Renal cortical epithelial cell (primary cell): ENCODE measurements at places on chromosomes 4 and X.
A peak's percentile ranks its signal among the peaks of the same experiment; 100 is the strongest.

DNA sequence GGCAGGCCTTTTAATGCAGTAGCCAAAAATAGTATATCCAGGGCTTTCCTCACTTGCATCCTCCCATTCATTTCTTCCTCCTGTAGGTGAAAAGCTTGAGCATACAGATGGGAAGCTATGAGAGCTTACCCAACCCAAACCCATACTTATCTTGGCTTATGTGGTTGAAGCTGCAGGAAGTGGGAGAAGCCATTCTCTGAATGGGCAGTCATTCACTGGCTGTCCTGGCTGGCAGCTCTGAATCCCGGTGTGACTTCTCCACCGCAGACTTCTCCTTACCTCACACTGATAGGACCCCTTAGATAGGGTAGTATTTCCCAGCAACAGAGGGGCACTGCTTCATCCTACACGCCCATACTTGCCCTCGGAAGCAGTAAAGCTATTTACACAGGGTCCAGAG, 125.4 kb downstream of the AMMECR1 start:
- DNase-seq: no peak

- no peak for DNase-seq
Observed at GRCh38 chr4:11440481-11441193, 11.9 kb upstream of the HS3ST1 start.

- peak; percentile 74 for DNase-seq
Observed at GRCh38 chr4:74623041-74623440, 171.3 kb downstream of the BTC start.

DNA sequence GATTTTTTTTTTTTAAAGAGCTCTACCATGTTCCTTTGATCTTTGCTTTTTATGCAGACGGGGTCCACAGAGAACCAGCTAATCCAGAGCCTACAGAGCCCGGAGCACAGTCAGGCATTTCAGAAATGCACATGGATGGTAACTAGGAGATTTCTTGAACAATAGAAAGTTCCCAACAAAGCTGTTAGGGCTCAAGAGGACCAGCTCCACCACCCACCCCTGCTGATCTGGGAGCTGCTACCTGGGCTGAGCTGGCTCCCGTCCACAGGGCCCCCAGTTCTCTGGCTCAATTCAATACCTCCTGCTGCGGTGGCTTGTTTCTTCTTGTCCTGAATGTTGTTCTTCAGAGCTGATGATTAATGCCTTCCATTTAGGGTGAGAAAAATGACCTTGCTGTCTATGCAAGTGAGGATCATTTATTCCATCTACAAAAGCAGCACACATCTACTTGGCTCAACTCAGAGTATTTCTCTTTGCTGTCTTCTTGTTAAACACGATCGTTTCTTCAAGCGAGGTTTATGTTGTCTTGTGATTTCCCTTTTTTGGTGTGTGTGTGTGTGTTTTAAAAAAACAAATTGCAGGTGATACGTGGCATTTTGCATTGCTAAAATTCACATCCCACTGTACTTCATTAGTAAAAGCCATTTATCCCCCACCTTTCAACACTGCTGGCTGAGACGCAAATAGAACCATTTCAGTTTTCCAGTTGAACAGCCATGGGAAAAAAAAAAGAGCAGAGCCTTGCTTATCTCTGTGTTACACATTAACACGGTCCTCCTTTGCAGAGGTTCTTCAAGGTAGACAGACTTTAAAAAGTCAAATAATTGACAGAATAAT, 31.3 kb downstream of the IGFBP7 start:
- peak; percentile 99 for DNase-seq

DNA sequence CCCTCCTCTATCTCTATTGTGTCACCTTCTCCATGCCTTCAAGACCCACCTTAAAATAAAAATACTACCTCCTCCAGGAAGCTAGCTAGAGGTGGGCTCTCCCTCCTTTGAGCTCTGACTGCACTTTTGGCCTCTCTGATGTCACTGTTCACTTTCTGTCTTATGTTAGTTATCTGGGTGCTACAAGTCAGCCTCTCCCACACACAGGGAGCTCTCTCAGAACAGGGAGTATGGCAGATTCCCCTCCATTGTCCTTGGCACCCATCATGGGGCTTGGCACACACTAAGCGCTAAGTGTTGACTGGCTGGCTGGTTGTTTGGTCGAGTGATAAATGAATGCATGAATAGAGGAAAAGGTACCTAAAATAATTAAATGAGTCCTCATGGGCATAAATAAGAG, 21.2 kb upstream of the KDM5C start:
- DNase-seq: no peak

GRCh38 chr4:76326515-76326914, 20.0 kb downstream of the STBD1 start:
- no peak for DNase-seq

GRCh38 chr4:28227764-28228163, 1367.1 kb downstream of the STIM2 start:
- DNase-seq: no peak

DNA sequence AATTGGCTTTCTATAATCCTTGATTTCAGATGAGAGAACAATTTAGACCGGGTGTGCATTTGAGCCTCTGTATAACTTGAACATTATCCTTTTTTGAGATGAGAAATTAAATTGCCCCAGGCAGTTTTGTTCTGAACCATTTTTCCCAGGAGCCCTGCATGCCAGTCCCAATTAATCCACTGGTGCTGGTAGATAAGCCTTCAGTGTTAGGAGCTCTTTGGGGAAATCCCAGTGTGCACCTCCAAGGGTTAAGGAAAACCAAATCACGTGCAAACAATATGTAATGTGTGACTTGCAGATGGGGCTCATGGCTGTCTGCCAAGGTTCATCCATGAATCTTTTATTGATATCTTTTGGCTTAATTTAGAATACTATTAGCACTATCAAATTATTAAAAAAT, 43.2 kb downstream of the KIT start:
- no peak for DNase-seq

- no peak for DNase-seq
Observed at GRCh38 chr4:153140294-153140693, 63.9 kb upstream of the TRIM2 start.

GRCh38 chrX:56281789-56282188, 49.6 kb downstream of the KLF8 start:
- DNase-seq: peak; percentile 2

GRCh38 chr4:7829652-7830580, 109.7 kb downstream of the AFAP1 start:
- no peak for DNase-seq

DNA sequence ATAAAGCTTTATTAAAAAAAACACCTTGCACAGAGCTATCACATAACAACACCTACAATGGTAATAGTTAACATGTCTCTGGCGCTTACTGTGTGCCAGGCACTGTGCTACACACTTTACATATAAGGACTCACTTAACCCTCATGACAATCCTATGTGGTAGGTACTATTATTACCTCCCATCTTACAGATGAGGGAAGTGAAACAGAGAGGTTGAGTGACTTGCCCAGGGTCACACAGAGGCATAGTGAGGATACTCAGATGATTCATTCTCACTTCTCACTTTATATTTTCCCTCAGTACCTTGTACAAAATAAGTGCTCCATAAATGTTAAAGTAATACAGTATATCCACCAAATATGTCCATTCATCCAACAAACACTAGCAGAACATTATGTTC, 43.4 kb upstream of the IQSEC2 start:
- no peak for DNase-seq

- DNase-seq: peak; percentile 1
Observed at GRCh38 chrX:45400027-45400779, 199.5 kb upstream of the DIPK2B start.
